NCI-H187 (cell line): ENCODE measurements at places on chromosomes 6 and 20.

GRCh38 chr20:34515484-34516246 is 557 bp upstream of the DYNLRB1 start:
- DNase-seq, result peak; percentile 77

GRCh38 chr20:58667975-58668374 is 16.9 kb downstream of the STX16 start:
- no peak for DNase-seq

GRCh38 chr20:3270051-3270450 is 31.1 kb upstream of the SLC4A11 start:
- DNase-seq, result no peak

DNA sequence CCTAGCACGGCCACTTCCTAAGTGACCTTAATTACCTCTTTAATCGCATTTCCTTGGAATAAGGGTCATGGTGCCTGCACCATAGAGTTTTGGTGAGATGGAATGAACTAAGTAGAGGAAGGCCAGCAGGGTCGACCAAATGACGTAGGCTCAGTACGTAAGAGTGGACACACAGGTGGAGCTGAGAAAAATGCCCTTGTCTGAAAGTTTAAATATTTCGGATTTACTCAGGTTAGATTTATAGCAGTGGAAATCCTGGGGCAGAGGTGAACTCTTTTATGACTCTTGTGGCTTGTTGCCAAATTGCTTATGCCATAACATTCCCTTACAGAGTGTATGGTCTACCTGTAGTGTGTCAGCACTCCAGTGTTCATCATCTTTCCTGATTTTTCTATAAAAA is 23.6 kb upstream of the BTBD3 start:
- no peak for DNase-seq

DNA sequence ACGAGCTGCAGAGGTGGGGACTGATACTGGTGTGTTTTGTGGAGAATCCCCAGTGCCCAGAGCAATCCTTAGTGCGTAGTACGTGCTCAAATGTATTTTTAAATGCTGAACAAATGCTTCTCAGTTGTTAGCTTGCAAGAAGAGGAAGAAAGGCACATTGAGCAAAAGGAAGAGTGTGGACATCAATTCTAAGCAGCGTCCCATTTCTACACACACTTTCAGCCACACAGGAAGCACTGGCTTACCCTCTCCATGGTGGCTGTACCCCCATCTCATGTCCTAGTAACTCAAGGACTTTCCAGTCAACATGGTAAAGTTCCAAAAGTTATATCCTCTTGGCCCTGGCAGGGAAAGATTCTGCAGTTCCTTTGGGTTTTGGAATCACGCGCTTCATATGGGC is 98.8 kb upstream of the NXT1 start:
- DNase-seq, result no peak
